Tibial artery (tissue), 4 donors: ENCODE measurements at places on chromosomes 7 and 10.

DNA sequence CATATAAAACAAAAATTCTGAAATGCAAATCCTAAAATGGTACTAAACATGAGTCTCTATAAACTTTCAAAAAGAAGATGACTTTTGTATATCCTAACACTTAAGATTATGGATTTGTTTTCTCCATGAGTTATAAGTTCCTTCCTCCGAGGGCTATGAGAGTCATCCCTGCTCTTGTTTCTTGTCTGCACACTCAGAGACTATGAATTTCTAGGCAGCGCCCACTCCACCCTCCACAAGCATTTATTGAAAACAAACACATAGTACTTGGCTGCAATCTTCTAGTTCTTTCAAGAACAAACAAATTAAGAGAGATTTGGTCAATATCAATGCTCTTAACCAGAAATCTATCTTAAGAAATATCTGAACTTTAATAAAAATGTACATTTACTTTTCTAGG, 211.7 kb downstream of the DKK1 start:
- DNase-seq: no peak

GRCh38 chr7:51227861-51228260, 88.7 kb downstream of the COBL start:
- DNase-seq: no peak

- no peak for DNase-seq
Observed at GRCh38 chr10:54708591-54708990, 92.4 kb downstream of the PCDH15 start.

DNA sequence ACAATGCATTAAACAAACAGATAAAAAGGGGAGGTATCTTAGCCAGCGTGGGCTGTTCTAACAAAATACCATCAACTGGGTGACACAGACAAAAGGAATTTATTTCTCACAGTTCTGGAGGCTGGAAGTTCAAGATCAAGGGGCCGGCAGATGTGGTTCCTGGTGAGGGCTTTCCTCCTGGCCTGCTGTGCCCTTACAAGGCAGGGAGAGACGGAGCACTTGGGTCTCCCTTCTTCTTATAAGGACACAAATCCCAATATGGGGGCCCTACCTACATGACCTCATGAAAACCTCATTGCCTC, 281.6 kb upstream of the KLF14 start:
- no peak for DNase-seq

DNA sequence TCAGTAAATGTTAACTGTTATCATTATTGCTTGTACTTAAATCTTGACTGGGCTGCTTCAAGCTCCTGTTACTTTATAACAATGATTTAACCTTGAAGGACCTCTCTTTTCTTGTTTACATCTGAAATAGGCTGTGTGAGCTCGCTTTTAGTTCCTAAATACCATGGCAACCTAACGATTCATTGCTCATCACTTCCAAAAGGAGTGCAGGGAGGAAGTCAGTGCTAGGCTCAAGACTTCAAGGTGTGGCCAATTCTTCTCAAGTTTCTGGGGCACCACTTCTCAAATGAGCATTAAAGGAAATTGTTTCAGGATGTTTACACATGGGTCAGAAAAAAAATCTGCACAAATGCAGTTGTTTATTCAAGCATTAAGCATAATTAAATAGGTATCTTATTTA, 284.2 kb downstream of the MTERF1 start:
- DNase-seq: no peak

GRCh38 chr7:148049068-148049467, 541.5 kb upstream of the C7orf33 start:
- no peak for DNase-seq

DNA sequence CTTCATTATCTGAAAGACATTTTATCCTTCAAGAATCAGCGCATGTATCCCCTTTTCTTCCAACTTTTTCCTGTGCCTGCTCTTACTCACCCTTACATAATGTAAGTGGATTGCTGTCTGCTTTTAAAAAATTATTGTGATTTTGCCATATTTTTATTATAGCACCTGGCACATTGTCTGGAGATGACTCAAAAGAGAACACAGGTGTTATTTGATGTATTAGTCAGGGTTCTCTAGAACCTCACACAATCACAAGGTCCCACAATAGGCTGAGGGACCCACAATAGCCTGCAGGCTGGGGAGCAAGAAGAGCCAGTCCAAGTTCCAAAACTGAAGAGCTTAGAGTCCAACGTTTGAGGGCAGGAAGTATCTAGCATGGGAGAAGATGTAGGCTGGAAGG, 390.0 kb downstream of the EXOC4 start:
- no peak for DNase-seq

GRCh38 chr10:118349235-118349634, 7.1 kb upstream of the FAM204A start:
- DNase-seq: no peak

- peak; percentile 49 for DNase-seq
Observed at GRCh38 chr10:120987359-120987758, 136.2 kb downstream of the WDR11 start.

DNA sequence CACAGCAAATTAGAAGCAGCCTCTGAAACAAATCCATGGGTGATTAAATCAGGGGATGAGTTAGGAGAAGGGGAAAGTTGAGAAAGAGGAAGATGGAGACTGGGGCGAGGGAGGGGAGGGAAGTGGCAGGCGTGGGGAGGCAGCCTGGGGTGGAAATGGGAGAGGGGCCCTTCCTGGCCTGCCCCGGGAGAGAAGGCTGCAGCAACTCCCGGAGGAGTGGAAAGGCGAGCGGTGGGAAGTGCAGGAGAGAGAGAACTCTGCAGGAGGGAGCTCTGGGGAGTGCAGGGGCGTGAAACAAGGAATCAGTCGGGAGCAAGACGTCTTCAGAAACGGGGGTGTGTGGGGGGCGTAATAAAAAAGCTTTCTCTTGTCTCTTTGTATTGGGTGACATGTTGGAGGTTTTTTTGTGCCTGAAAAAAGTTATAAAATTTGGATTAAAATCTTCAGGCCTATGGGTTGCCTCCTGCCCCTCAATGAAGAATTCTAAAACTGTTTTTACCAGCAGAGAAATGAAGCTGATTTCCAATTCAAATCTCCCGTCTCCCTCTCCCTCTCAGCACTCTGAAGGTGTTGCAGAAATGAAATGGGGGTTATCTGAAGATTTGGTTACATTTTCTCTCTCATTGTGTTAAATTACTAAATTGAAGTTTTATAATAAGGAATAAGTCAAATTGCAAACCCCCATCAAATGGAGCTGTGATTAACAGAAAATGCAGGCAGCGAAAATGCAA, 4.7 kb upstream of the UNCX start:
- DNase-seq: no peak

DNA sequence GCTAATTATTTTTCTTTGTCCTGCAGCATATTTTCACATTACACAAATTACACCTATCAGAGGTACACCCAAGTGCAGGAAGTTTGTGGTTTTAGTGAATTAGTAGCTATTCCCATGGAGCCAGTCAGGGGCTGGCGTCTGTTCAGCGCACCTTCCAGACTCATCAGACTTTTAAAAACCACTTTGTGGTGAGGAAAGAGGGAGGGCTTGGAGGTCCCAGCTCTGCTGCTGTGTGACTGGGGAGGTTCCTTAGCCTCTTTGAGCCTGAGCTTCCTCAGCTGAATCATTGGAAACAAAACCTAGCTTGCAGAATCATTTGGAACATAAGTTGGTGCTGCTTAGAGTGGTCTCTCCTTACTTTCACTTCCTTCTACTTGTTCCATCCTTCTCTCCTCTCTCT, 175.4 kb downstream of the SORCS3 start:
- no peak for DNase-seq

- DNase-seq: no peak
Observed at GRCh38 chr10:12018438-12019282, 23.9 kb downstream of the UPF2 start.

DNA sequence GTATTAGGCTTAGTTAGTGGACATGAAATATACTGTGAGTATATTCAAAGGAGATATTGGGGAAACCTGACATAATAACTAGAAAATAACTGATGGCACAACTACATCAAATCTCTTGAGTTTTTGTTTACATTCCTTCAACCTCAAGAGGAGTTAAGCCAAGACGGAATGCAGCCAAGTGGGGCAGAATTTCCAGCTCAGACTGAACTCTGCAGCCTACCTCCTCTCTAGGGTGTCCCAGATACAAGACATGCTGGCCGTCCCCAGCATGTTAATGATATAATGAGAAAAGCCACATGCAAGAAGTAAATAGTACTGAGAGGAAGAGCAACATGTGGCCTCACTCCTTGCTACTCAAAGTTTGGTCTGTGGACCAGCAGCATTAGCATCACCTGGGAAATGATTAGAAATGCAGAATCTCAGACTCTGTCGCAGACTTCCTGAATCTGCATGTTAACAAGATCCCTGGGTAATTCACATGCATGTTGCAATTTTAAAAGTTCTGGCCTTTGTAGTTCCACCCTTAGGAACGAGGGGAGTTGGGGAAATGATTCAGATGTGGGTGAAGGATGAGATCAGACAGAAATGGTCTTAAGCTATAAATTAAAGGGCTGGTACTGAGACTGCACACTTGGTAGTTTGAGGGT, 118.4 kb upstream of the CACUL1 start:
- DNase-seq: no peak

- peak; percentile 57 for DNase-seq
Observed at GRCh38 chr7:46930366-46930765, 651.5 kb downstream of the TNS3 start.

DNA sequence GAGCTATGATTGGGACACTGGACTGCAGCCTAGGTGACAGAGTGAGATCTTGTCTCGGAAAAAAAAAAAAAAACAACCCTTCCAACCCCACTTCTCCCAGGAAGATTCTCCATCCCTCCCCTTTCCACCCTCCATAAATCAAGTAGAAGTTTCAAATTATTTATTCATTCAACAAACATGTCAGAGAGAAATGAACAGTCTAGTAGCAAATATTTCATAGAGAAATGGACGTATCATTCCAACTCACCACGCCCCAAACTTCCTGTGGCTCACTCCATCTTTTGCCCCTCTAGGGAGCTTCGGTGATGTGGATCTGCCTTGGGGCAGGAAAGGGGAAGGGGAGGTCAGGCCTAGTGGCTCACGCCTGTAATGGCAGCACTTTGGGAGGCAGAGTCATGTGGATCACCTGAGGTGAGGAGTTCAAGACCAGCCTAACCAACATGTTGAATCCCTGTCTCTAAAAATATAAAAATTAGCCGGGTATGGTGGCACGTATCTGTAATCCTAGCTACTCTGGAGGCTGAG, 638 bp upstream of the TRAPPC14 start:
- DNase-seq: no peak

GRCh38 chr7:75727881-75728593, 10.7 kb downstream of the HIP1 start:
- DNase-seq: peak; percentile 74

DNA sequence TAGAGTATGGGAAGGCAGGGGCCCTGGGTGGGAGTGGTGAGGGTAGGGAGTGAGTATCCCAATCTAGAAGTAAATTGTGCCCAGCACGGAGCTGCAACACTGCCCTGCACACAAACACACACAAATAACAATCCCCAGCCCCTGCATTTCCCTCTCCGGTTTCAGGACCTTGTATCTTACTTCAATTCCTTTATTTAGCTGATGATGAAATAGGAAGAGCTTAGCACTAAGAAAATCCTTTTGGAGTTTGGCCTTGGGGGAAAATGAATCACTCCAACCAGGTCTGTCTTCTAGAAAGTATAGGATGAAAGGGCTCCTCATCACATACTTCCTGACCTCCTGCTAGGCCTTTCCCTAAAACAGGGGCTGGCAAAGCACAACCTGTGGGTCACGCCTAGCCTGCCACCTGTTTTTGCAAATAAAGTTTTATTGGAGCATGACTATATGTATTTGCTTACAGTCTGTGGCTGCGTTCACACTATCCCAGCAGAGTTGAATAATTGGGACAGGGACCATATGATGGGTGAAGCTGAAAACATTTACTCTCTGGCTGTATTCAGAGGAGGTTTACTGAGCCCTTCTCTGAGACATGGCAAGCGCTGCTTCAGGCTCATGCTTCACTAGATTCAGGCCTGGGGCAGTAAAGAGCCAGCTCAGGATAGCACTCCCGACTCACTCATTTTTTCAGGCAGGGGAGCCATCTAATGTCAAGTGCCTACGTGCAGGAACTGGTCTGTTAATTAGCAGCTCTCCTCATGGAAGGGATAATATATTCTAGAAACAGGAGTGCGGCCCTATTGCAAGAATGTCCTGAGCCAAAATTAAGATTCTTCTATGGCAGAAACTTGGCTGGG, 111.0 kb downstream of the EGFR start:
- DNase-seq: no peak

DNA sequence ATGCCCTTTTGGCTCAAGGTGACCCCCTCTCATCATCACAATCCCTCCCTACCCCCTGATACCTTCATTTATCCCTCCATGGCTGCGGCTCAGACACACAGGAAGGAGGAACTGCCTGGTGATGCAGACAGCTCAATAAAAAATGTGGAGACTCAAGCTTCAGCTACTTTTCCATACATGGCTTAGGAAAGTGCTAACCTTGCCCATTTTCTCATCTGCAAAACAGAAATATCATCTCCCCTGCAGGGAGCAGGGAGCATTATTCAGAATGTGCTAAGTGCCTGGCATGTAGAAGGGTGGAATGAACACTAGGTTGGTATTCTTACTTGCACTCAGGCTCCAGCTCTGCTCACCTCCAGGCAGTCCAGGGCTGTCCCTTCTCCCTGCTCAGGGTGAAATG, 23.8 kb downstream of the CXCL12 start:
- no peak for DNase-seq

- DNase-seq: peak; percentile 60
Observed at GRCh38 chr7:668139-668931, 58.2 kb upstream of the DNAAF5 start.

GRCh38 chr10:60729106-60729505, 49.2 kb upstream of the CDK1 start:
- DNase-seq: no peak

DNA sequence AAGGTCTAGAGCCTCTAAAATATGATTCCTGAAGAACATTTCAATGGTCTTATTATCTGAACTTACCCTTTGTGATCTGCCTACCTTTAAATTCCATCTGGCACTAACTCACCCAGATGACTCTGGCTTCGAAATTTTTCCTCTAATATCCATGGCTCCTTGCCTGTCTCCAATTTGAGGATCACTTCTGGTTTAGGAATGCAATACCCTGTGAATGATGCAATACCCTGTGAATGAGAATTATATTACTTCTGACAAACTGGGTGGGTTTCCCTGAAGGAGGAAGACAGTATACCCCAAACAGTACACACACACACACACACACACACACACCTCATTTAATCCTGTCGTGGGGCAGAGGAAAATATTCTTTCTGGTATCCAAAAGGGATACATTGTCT, 115.3 kb downstream of the ZNF33B start:
- DNase-seq: no peak

- DNase-seq: no peak
Observed at GRCh38 chr7:29139191-29139590, 7.1 kb downstream of the CPVL start.

- peak; percentile 23 for DNase-seq
Observed at GRCh38 chr7:7867846-7868571, 100.6 kb upstream of the GLCCI1 start.

DNA sequence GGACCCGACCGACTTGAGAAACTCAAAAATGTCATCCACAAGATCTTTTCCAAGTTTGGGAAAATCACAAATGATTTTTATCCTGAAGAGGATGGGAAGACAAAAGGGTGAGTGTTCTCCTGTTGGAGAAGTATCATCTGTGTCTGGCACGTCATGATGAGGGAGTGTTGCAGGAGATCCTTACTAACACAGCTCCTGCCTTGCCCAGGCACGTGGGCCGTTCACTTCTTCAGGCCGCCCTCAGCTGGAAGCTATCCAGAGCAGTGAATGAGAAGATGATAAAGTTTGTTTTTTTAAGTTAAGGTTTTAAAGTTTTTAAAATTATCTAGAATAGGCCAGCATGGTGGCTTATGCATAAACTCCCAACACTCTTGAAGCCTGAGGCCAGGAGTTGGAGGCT, 6.2 kb downstream of the EIF3B start:
- DNase-seq: no peak
